Activated CD4-positive, alpha-beta T cell treated with anti-CD3 and anti-CD28 coated beads for 4 hours (primary cell): ENCODE measurements at places on chromosomes 5 and 9.

DNA sequence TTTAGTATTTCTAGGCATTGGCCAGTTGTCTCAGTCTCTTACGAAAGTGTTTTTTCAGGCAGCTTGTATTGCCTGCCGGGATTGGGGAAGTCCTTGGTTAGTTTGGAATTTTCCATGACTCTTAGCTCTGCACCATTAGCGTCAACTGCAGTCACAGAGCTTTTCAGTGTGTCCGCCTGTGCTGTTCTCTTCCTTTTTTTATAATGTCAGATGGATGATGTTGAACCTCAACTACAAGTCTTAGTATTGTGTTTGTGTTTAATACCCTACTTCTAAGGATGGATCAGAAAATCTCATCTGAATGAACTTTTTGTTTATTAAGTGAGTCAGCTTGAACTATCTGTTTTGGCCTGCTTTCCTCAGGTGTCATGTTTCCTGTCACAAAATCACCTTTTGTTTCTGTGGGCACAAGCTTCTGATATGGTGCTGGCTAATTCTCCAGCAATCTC is 33.1 kb downstream of the ATP6V0E1 start:
- no peak for DNase-seq

DNA sequence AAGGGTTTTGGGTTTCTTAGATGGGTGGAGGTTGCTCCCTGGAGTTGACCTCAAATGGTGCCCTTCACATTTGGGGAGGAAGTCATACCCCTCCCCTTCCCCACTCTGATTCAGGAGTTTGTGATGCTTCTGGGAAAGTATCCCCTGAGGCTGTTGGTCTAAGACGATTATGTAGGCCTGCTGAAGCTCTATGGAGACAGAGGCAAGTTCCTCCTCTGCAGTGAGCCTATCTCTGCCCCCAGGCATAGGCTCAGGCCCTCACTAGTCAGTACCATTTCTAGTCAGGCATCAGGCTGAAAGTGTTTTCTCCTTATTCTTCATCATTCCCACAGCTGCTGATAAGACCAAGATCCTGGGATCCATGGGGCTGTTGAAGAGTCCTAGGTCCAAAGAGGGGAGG is 271.6 kb upstream of the NUDT12 start:
- DNase-seq, result no peak

DNA sequence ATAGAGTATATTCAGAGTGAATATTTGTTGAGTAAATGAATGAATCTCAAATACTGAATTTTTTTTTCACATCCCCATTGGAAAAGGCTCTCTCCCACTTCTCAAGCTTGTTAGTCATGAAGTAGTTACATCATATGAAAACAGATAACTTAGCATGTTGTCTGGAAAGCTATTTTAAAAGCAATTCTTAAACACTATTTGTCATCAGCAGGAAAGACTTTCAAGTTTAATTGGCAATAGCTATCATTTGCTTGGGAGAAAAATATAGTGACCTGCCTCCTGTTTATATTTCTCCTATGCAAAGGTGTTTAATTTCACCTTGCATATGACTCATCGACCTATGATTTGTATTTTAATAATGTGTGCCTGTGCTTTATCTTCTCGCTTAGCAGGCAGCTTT is 499.8 kb upstream of the GRIA1 start:
- DNase-seq, result no peak

- DNase-seq, result no peak
Observed at GRCh38 chr5:147804334-147804733, 21.8 kb upstream of the JAKMIP2 start.

GRCh38 chr9:88535226-88536022 is 446 bp downstream of the NXNL2 start:
- DNase-seq, result no peak

DNA sequence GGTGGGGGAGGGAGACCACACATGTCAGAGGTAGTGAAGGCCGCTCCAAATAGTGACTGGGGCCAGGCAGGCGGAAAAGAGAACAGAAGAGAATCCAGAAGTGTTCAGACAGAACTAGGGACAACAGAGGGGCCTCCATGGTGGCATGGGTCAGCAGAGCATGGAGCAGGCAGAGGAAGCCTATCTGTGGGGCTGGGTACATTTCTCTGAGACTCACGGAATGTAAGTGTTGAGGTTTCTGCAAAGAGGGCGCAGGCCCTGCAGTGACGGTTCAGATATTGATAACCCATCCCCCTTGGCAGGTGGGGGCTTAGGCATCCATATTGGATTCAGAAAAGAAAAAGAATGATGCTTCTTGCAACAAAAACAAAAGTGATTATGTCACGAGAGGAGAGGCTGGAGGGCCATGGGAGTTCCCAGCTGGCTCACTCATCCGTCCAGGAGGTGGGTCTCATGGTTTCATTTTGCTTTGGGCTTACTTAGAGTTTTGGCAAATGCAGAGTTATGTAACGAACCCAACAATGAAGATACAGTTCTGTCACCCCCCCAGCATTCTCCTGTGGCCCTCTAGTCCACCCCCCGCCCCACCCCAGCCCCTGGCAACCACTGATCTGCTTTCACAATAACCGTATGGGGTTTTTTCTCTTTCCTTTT is 5.4 kb upstream of the RMND5B start:
- DNase-seq, result no peak

GRCh38 chr9:12133416-12133815 is 559.8 kb upstream of the TYRP1 start:
- DNase-seq, result no peak
